ENCODE measurements at places on chromosomes 5 and 9.

GRCh38 chr5:14025569-14026286 is 81.2 kb upstream of the DNAH5 start:
- DNase-seq: no peak

- no peak for DNase-seq
These were observed 412.9 kb upstream of the CCNH start for GRCh38 chr5:87825583-87825982.

GRCh38 chr5:13328316-13328715 is 616.2 kb downstream of the DNAH5 start:
- no peak for DNase-seq

DNA sequence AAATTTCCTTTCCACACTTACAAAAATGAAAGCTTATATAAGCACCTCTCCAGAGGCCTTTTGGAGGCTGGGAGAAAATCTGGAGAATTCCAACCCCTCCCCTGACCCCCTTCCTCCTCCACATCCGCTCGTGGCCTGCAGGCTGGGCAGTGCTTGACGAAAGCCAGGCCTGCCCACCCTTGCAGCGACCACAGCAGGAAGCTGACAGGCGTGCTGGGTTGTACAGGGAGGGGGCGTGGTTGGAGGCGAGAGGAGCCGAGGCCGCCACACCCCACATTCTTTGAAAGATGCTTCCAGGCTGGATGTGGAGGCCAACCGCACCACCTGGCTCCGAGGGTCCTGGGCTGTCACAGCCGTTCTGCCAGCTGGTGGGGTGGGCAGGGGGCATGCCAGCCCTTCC is 47.8 kb upstream of the IER5L start:
- no peak for DNase-seq

DNA sequence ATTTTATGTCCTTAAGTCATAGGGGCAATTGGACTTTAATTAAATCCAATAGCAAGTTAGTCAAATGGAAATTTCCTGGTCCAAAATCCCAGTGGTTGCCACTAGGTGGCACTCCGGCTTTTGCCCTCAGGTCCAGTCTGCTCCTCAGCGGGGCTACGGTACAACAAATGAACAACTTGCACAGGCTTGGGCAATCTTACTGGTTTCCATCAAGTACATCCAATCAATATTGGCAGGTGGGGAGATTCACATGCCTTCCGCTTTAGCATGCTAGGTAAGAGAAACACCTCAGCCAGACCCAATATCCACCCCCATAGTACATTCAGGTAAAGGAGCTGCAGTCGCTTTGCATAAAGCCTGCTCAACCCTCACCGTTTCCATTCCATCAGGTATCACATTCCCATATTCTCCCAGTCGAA is 6.3 kb upstream of the MXD3 start:
- peak; percentile 62 for DNase-seq

- no peak for DNase-seq
These were observed 112.4 kb downstream of the INVS start for GRCh38 chr9:100211476-100211875.

DNA sequence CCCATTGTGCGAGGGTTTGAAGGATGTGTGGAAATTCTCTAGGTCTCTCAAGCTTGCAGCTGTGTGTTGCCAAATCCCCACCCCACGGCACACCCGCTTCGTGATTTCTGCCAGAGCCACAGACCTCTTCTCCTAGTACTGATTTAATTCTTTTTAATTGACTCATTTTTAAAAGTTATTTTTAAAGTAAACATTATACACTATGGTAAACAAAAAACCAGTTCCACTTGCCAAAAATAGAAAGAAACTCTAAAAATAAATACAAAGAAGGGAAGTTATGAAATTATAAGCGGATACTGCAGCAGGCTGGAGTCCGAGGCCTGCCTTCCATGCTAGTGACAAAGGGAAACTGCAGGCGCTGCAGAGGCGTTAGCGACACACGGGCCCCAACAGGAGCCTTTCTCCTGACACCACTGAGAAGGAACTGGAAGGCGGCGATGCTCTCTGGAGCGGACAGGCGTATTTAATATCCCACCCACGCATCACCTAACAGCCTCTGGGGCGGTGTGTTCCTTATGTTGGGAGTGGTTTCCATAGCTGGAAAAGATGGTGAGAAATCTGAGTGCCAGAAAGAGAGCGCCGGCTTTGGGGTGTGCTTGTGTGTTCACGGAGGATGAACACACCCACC is 122.5 kb downstream of the COL23A1 start:
- DNase-seq: no peak

DNA sequence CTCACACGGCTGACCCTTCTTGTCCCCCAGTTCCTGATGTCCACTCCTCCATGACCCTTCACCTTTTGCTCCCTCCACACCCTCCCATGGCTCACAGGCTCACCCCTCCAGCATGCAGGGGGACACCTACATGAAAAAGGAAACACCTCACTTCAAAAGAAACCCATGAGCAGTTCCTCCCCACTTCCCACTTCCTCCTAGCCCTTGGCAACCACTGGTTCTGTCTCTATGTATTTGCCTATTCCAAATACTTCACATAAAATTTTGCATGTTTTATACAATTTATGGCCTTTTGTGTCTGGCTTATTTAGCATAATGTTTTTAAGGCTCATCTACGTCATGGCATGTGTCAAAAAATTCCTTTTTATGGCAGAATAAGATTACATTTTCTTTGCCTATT is 100.2 kb upstream of the S1PR3 start:
- DNase-seq: no peak

- no peak for DNase-seq
These were observed 377.7 kb downstream of the PIK3R1 start for GRCh38 chr5:68593211-68593671.

- DNase-seq: no peak
These were observed 60.3 kb downstream of the RASA1 start for GRCh38 chr5:87327998-87328397.

GRCh38 chr9:130333041-130333711 is 67.6 kb downstream of the HMCN2 start:
- no peak for DNase-seq

- peak; percentile 87 for DNase-seq
These were observed 31.9 kb downstream of the NIPSNAP3B start for GRCh38 chr9:104795857-104796256.

DNA sequence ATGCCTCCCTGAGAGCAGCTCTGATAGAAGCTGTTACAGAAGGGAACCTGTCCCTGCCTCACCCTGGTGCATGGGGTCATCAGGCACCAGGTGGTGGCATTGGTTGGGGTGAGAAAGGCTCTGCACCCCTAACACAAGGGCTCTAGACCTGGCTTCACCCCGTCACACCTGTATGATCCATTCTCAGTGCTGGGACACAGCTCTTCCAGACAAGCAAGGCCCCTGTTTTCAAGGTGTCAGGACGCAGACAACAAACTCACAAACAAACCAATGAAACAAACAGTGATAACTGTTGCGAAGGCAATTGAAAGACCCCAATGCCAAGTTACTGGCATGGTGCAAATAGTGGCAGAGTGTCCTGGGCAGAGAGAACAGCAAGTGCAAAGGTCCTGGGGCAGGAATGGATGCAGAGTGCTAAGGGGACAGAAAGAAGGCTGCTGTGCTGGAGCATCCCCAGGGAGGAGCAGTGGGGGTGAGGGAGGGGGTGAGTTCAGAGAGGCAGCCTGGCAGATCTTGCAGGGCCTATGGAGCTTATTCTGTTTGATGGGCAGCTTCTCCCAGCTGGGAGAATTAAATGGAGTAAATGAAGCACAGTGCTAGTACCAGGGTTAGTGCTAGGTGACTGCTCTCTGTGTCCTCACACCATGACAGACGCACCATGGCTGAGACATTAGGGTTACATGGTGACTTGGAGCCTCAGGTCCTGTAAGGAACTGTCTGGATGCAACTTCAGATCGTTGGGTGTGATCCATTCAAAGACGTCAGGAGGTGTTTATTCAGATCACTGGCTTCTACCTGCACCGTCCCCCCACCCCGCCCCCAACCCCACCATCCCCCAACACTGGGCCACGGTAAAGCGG is 67.9 kb upstream of the UNC5A start:
- no peak for DNase-seq

GRCh38 chr5:14487897-14488570 is 93.6 kb upstream of the OTULINL start:
- no peak for DNase-seq

GRCh38 chr5:99721506-99721905 is 792.7 kb upstream of the CHD1 start:
- no peak for DNase-seq

GRCh38 chr5:180112181-180112861 is 40.8 kb upstream of the RNF130 start:
- DNase-seq: no peak

DNA sequence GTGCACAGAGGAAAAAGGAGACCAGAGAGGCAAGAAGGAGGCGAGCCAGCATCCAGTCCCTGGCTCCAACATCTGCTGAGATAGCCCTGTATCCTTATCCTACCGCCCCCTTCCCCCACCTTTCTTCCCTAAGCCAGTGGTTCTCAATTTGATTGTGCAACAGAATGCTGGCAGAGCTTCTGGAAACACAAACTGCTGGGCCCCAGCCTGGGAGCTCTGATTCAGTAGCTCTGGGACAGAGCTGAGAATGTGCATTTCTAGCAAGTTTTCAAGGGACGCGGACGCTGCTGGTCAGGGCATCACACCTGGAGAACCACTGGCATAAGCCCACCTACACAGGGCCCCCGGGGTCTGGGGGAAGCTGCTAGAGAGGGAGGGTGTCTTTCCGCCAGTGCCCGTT is 21.1 kb downstream of the AK8 start:
- DNase-seq: no peak

GRCh38 chr5:127586811-127587210 is 62.1 kb upstream of the CTXN3 start:
- no peak for DNase-seq

GRCh38 chr5:31731710-31732301 is 92.9 kb downstream of the PDZD2 start:
- DNase-seq: no peak

DNA sequence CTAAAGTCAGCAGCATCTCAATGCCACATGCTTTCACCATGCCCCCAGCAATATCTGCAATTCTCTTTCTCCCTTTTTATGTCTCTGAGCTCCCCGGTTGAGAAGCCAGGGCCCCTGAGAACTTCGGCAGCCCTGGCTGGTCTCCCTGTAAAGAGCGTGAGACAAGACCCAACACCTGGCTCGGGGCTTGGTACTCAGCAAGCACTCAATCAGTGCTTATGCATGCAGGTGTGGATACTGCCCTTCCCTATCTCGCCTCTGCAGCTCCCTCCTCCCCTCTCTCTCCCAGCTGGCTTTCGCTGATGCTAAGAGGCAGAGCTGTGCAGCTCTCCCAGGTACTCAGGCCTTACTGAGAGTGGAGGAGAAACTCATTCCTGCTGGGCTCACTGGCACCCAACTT is 41.7 kb upstream of the AKNA start:
- peak; percentile 75 for DNase-seq

GRCh38 chr9:138098116-138098907 is 220.7 kb downstream of the CACNA1B start:
- no peak for DNase-seq

- DNase-seq: no peak
These were observed 11.2 kb downstream of the GPX3 start for GRCh38 chr5:151031554-151031953.

- no peak for DNase-seq
These were observed 27.3 kb downstream of the NIPAL4 start for GRCh38 chr5:157487358-157487757.

DNA sequence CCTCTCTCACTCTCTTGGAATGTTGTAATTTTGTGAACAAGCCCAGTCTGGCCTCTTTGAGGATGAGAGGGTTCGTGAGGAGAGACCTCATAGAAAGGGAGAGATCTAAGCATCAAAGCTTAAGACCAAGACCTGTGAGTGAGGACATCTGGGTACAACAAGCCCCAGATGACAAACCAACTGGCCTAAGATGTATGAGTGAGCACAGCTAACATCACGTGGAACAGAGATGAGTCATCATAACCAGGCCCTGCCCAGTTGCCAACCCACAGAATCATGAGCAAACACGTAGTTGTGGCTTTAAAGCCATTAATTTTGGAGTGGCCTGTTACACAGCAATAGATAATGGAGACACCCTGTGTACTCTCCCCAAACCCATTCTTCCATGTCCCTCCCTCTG is 439.1 kb upstream of the KIF2A start:
- no peak for DNase-seq

DNA sequence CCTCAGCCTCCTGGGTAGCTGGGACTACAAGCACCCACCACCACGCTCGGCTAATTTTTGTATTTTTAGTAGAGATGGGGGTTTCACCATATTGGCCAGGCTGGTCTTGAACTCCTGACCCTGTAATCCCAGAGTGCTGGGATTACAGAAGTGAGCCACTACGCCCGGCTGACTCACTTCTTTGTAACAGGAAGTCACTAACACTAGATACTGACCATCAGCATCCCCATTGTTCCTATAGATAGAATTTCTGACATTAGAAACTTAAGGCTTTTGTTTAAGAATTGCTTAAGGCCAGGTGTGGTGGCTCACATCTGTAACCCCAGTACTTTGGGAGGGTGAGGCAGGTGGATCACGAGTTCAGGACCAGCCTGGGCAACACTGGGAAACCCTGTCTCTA is 42.2 kb downstream of the LEAP2 start:
- no peak for DNase-seq

DNA sequence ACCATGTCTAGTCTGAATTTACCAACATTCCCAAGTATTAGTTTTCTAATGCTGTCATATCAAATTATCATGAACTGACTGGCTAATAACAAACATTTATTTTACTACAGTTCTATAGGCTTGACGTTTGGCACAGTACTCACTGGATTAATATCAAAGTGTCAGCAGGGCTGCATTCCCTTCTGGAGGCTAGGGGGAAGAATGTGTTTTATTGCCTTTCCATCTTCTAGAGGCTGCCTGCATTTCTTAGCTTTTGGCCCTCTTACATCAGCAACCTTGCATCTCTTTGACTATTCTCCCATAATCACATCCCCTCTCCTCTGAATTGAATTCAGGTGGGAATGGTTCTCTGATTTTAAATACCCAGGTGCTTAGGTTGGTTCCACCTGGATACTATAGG is 84.7 kb downstream of the EDIL3 start:
- no peak for DNase-seq

GRCh38 chr9:93653760-93654159 is 77.4 kb downstream of the PHF2 start:
- no peak for DNase-seq

GRCh38 chr9:124266826-124267201 is 9.1 kb downstream of the NEK6 start:
- DNase-seq: no peak

DNA sequence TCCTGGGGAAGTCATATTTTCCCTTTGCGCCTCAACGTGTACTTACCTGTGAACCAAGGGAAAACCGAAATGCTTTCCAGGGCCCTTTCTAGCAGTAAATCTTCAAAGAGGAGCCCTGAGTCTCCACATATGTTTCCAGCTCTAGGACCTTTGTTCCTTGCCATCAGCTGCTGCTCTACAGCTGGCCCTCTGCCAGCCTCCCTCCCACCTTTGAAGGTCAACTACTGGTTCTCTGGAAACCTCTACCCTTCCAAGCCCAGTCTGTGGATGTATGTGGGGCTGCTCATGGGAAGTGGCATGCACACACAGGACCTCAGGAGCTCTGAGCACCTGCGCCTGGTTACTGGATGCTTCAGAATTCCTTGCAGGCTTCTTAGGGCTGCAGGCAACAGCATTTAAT is 117.2 kb downstream of the PSD2 start:
- DNase-seq: peak; percentile 14

- no peak for DNase-seq
These were observed 17.1 kb downstream of the F2R start for GRCh38 chr5:76733049-76733417.

GRCh38 chr9:121682201-121682600 is 30.8 kb downstream of the DAB2IP start:
- no peak for DNase-seq

GRCh38 chr9:22102146-22103053 is 93.3 kb upstream of the CDKN2B start:
- DNase-seq: no peak
